ENCODE measurements at places on chromosomes 6 and 20.
A peak's percentile ranks its signal among the peaks of the same experiment; 100 is the strongest.

DNA sequence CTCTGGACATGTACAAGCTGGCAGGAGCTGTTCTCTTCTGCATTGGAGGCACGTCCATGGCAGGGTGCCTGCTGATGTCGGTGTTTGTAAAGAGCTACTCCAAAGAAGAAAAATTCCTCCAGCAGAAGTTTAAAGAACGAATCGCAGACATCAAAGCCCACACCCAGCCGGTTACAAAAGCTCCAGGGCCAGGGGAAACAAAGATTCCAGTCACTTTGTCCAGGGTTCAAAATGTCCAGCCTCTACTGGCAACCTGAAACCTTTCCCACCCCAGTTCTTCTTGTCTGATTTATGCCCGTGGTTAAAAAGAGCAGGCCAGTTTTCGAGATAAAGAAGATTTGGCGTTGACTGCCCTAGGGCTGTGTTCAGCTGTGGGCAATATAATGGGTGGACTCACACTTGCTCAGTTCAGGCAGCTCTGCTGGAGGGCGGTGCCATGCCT is 19.7 kb downstream of the NRSN1 start:
- DNase-seq: no peak

- DNase-seq: peak; percentile 37
These were observed 7.2 kb downstream of the HEBP2 start for GRCh38 chr6:138410972-138411880.

- no peak for DNase-seq
These were observed 86.2 kb upstream of the DEFB112 start for GRCh38 chr6:50135968-50136367.

DNA sequence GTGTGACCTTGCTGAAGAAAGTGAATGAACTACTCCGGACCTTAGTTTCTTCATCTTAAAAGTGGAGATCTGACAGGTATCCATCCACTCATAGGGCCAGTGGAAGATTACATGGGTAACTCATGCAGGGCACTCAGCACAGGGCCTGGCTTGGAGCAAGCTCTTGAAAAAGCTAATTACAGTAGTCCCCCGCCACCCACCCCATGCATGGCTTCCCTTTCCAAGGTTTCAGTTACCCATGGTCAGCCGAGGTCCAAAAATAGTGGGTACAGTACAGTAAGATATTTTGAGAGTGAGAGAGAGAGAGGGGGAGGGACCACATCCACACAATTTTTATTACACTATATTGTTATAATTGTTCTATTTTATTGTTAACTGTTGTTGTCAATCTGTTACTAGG is 7.1 kb upstream of the PMEPA1 start:
- no peak for DNase-seq
